Lower leg skin (tissue), 4 donors: ENCODE measurements at places on chromosomes 4 and X. TPM values are rescaled to one million over a fixed set of nuclear protein-coding genes. Genes with fewer than 3 reads are reported as not detected.

DNA sequence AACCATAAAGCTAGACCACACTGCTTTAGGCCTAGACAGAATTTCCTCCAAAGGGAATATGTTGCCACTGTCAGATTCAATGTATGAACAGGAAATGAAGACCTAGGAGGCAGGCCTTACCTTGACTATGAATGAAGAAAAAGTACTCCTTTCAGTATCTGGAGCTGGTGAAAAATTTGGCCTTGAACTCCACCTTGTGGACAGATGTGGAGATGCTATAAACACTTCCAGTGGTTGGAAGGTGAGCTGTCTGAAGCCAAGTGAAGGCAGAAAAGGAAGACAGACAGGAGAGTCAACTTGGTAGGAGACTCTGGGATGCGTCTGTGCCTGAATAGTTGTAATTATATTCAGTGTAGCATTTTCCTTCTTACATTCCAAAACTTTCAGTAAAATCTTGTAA, 17.2 kb downstream of the SPIN3 start:
- DNase-seq, result peak; percentile 16

DNA sequence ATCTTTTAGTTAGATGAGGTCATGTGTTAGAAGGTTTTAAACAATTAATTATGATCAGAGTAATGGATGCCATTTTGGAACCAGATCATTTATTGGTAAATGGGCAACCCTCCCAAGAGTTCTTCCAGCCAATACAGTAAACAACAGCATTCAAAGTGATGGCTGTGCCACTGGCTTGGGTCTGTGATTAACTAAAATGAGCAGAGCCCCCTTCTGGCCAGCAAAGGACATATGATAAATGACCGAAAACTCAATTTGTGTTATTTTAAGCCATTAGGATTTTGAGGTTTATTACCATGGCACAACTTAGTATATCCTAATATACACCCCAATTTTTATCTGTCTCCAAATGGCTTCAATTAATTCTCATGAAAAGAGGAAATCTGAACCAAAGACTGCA, 90.8 kb upstream of the NPFFR2 start:
- DNase-seq, result no peak

- DNase-seq, result no peak
Measured at GRCh38 chr4:175714686-175715085, 97.4 kb downstream of the GPM6A start.

DNA sequence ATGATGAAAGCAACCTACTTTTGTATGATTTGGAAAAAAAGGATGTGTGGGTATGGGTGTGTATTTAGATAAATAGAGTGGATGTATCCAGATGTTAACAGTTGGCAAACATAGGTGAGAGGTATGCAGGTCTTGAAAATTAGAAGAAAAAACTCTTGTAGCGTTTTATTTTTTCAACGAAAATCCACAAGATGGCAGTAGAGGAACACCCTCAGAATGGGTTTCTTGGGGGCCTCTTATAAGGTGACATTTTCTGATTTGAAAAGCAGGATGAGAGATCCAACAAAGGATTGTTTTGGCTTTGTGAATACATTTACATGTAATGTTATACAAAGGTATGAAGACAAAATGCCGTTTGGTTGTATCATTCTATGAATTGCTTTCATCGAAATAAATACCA, 68.3 kb downstream of the FMR1NB start:
- no peak for DNase-seq

The DSPP gene
- not detected for total RNA-seq

DNA sequence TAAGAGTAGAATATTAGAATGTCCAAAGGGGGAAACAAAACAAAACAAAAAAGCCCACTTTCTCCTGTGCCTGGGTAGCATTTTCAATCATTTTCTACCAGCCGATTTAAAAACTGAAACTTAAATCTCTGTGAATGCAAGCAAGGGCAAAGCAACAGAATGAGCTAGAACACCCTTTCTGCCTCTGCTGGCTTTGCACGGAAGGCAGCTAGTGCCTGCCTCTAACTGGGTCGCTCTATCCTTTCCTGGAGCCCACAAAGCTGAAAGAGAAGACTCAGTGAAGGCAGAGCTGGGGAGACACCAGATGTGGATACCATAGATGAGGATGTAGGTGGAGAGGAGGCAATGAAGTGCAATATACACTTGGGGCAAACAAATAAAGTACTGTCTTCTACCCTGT, 248.9 kb upstream of the TTC29 start:
- no peak for DNase-seq

DNA sequence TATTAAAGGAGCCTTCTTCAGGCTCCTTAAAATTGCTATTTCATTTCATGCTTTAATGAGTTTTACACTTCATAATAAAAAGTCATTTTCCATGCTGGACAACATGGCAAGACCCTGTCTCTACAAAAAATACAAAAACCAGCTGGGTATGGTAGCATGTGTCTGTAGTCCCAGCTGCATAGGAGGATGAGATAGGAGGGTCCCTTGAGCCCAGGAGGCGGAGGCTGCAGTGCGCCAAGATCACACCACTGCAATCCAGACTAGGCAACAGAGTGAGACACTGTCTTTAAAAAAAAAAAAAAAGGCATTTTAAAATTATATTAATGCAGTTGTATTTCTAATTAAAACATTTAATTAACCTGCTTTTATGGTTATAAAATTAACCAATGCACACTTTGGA, 49.2 kb downstream of the PDS5A start:
- no peak for DNase-seq

GRCh38 chr4:143402776-143403552, 66.3 kb downstream of the GAB1 start:
- DNase-seq, result no peak

- no peak for DNase-seq
Measured at GRCh38 chr4:182547435-182547834, 304.2 kb downstream of the TENM3 start.

GRCh38 chr4:40046311-40046980, 10.2 kb upstream of the N4BP2 start:
- no peak for DNase-seq

DNA sequence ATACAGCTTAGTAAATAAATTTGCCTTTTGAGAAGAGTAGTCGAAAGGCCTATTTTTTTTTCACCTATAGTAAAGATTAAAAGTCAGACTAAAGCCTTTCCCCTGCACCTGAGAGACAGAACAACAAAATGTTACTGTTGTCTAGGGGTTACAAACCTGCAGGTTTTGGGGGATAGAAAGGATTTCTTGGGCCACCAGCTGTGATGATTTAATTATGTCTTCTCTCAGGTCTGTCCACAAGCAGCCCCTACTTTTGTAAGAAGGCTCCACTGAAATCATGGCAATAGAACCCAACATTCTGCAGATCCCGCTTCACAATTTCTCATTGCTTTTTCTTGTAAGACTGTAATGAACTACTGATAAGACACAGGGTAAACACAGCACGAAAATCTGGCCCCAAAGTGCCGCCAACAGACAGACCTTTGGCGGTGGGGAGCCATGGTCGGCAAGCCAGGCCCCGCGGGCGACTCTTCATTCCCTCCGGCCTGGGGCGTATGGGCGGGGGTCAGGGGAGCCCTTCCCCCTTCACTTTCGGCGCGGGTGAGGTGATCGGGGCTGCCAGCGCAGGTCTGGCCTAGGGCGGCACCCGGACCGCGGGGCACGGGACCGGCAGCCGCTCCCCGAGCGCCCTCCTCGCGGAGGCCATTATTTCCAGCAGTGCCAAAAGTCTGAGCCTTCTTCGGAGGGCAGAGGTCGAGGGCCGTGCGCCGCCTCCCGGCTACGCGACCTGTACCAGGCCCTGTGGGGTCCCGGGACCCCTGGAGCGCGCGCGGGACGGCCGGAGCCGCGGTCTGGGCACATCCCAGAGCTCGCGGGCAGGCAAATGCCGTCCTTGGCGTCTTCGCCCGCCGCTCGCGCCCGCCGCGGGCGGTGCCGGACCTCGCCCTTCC, 812 bp upstream of the KDM6A start:
- DNase-seq, result peak; percentile 92

GRCh38 chr4:146382194-146382593, 139.5 kb downstream of the SLC10A7 start:
- DNase-seq, result no peak

The ESX1 gene
- total RNA-seq, result not detected

GRCh38 chr4:122830426-122831095, 3.9 kb downstream of the FGF2 start:
- no peak for DNase-seq

- no peak for DNase-seq
Measured at GRCh38 chrX:99909946-99910345, 500.1 kb downstream of the PCDH19 start.

The SYN1 gene
- not detected for total RNA-seq

- DNase-seq, result no peak
Measured at GRCh38 chrX:136652822-136653723, 5.1 kb downstream of the CD40LG start.

GRCh38 chr4:25901030-25901430, 13.0 kb upstream of the SMIM20 start:
- DNase-seq, result no peak
